T-helper 9 cell (primary cell): ENCODE measurements at places on chromosomes 7 and 10.

GRCh38 chr7:7304705-7305450 lies 122.5 kb downstream of the C1GALT1 start:
- no peak for DNase-seq

- DNase-seq: no peak
These were observed 33.1 kb upstream of the ZNF518A start for GRCh38 chr10:96096958-96097357.

DNA sequence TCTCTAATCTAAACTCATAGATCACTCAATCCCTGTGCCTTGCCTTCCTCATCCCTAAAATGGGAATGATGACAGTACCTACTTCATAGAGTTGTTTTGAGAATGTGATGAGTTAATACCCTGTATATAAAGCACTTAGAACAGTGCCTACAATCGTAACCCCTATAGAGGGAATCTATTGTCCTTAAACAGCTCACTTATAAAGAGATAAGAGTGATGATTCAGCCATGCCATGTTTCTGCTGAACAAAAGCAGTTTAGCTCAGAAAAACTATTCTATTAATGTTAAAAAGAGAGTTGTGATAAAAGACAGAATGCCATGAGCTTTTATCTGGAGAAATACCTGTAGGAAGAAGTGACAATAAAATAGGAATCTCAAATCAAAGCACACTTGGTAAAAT lies 63.6 kb downstream of the CUBN start:
- no peak for DNase-seq

- no peak for DNase-seq
These were observed 198.7 kb downstream of the ADARB2 start for GRCh38 chr10:1538531-1539061.

DNA sequence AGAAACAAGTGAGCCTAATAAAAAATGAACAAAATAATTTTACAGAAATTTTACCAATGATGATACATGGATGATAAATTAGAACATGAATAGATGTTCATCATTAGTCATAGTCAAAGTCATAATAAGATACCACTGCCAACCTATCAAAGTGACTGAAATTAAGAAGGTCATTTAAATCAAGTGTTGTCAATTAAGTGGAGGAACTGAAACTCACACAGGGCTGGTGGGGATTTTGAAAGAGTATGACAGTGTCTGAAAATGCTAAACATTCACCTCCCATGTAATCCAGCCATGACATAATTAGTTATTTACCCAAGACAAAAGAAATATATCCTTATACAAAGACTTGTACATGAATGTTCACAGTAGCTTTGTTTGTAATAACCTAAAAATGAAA lies 57.1 kb upstream of the DYNC1I1 start:
- DNase-seq: no peak

- DNase-seq: no peak
These were observed 49.3 kb upstream of the NCAPG2 start for GRCh38 chr7:158753900-158754299.

- no peak for DNase-seq
These were observed 47.2 kb downstream of the CAV1 start for GRCh38 chr7:116572036-116572435.
